Activated CD4-positive, CD25-positive, alpha-beta regulatory T cell treated with anti-CD3 and anti-CD28 coated beads, Interleukin-2, amount 50 U/mL, for 24 hours (primary cell): ENCODE measurements at places on chromosomes 6 and 20.

- no peak for ATAC-seq
Measured at GRCh38 chr6:163761481-163761880, 347.0 kb downstream of the QKI start.

- ATAC-seq: no peak
Measured at GRCh38 chr6:34543421-34543820, 12.7 kb downstream of the SPDEF start.

DNA sequence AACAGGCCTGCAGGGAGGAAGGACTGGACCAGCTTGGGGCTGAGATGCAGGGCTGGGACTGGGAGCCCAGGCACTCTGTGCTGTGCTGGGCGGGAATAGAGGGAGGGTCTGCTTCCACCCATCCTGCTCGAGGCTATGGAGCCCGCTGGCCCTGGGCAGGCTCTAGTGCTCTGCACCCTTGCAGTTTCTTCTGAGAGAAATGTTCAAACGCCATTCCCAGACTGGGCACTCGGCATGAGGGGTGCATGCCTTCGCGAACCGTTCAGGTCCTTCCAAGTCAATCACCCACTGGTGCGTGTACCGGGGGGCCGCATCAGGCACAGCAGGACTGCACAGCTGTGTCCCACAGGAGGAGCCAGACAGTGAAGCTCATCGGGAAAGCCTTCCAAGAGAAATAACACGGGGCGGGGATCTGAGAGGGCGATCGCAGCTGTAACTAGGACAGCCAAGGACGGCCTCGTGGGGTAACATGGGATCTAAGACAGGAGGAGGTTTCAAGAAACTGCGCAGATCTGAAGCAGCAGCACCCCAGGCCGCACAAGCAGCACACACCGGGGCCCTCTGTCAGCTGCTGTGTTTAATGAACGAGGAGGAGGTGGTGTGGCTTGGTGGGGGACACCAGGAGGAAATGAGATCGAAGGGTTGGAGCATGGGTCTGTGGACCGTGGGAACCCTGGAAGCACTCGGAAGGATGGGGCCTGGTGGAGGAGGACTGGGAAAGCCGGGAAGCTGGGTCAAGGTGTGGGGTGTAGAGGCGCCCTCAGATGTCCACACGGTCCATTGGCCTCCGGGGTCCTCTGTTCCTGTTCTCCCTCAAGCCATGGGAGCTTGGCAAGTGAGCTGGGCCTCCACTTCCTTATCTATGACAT is 26.1 kb upstream of the PYGB start:
- no peak for ATAC-seq

- ATAC-seq: no peak
Measured at GRCh38 chr20:56940466-56940865, 311.4 kb downstream of the TFAP2C start.

- ATAC-seq: no peak
Measured at GRCh38 chr6:158003910-158004700, 22.4 kb downstream of the SYNJ2 start.

DNA sequence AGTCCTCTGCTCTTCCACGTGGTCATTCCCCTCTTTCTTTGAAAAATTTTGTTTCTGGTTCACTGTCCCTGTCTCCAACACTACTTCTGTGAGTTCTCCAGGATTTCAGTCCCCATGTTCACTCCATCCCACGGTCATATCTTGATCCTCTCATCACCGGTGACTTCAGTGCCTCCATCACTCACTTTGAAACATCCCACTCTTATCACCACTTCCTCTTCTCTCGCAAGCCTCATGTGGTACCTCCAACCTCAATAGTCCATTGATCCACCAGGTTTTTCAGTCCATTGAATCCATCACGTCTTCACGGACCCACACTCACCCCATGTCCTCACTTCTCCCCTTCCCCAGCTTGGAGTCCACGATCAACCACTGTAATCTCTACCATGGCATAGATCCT is 64.8 kb downstream of the CARMIL1 start:
- no peak for ATAC-seq

GRCh38 chr20:40769677-40770285 is 80.7 kb upstream of the MAFB start:
- ATAC-seq: no peak

- no peak for ATAC-seq
Measured at GRCh38 chr20:11740975-11741374, 176.7 kb upstream of the BTBD3 start.

DNA sequence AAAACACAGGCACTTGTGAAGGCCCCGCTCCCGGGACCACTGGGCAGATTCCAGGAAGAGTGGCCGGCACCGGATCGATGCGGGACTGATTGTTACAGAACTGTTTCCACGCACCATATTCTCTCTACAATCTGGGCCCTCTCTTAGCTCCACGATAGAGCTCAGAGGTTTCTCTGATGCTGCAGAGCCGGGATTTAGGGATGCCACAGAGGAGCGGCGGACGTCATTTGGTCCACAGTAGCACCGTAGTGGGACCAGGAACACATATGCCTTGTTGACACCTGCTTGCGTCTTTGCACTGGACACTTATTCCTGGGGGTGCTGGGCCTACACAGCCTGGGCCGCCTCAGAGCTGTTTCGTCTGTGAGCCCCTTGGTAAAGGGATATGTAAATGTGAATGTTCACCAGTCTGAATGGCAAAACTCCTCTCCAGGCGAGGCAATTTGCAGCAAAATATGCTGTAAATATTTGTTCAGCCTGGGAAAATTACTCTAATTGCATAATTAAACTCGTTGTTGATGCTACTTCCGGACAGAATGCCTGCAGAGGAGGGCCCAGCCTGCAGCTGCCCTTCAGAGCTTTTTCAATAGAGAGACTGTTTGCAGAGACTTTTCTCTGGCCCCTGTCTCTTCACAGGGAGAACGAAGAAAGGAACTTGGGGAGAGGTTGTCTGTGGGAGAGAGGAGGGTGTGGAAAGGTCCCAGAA is 9.4 kb downstream of the PCK1 start:
- no peak for ATAC-seq

GRCh38 chr6:147841547-147842148 is 333.2 kb downstream of the SAMD5 start:
- no peak for ATAC-seq

GRCh38 chr6:154230393-154230792 is 126.2 kb downstream of the IPCEF1 start:
- no peak for ATAC-seq

GRCh38 chr6:157207521-157208076 is 115.7 kb downstream of the TMEM242 start:
- no peak for ATAC-seq

- ATAC-seq: no peak
Measured at GRCh38 chr6:45678285-45678607, 300.5 kb upstream of the SUPT3H start.

- no peak for ATAC-seq
Measured at GRCh38 chr6:76490456-76490855, 418.0 kb upstream of the IMPG1 start.

GRCh38 chr6:81475646-81476045 is 276.8 kb downstream of the TENT5A start:
- no peak for ATAC-seq

GRCh38 chr6:36362551-36363370 is 24.7 kb downstream of the ETV7 start:
- no peak for ATAC-seq
